ENCODE measurements at places on chromosomes 11 and 22.

DNA sequence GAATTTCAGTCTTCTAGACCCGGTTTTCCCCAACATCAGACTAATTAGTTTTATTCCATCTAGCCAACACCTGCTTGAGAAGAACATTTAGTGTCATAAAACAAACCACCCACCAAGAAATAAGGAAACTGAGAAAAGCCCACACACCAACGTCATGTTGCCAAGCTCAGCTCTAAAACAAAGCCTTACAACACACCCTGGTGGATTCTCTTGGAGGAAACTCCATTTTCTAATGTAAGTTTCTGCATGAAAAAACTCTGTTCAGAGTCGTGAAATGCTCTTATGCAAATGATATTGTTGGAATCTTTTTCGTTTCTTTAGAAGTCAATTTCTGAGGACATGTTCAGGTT is 105.0 kb upstream of the RAG2 start:
- DNase-seq, result no peak

- no peak for DNase-seq
Observed at GRCh38 chr11:65036931-65037330, 4.1 kb upstream of the SAC3D1 start.

GRCh38 chr22:21818487-21819182 is 48.8 kb downstream of the MAPK1 start:
- no peak for DNase-seq

DNA sequence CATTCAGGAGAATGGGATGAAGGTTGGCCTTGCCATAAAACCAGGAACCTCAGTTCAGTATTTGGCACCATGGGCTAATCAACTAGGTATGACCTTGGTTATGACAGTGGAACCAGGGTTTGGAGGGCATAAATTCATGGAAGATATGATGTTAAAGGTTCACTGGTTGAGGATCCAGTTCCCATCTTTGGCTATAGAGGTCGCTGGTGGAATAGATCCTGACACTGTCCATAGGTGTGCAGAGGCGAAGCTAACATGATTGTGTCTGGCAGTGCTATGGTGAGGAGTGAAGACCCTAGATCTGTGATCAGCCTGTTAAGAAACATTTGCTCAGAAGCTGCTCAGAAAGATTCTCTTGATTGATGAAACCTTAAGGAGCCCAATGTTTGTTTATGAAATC is 5.7 kb downstream of the NF2 start:
- no peak for DNase-seq

- DNase-seq, result no peak
Observed at GRCh38 chr22:28506150-28506535, 173.5 kb downstream of the TTC28 start.

GRCh38 chr11:37352485-37352884 is 754.4 kb upstream of the RAG2 start:
- no peak for DNase-seq

DNA sequence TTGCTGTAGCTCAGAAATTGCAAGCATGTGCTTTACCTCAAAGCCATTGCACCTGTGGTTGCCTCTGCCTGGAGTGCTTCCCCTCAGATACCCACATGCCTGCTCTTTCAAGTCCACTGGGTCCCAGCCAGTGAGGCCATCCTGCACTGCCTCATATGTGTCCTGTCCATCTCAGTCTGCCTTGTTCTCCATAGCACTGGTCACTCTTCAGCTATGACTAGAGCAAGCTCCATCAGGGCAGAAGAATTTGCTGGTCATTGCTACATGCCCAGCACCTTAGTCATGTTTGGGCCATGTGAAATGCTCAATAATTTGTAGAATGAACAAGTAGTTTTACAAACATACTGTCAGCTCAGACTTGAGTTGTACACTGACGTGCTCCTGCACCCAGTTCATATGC is 64.4 kb upstream of the HORMAD2 start:
- no peak for DNase-seq

- no peak for DNase-seq
Observed at GRCh38 chr11:77353131-77353530, 51.6 kb upstream of the GDPD4 start.

Data from HEK293T (cell line).